Fibroblast of villous mesenchyme (primary cell): ENCODE measurements at places on chromosomes 6 and 20. TPM values are rescaled to one million over a fixed set of nuclear protein-coding genes. Genes with fewer than 3 reads are reported as not detected.

Gene CALHM5
- total RNA-seq = 4.7 and 7.7 TPM in 2 replicates

Gene COX4I2
- total RNA-seq = not detected in 2 replicates

Gene RIPOR2
- total RNA-seq = 5.2 and 15.8 TPM in 2 replicates

Gene PROCR
- 22.9 and 30.9 TPM in 2 replicates for total RNA-seq

Gene VSX1
- not detected in 2 replicates for total RNA-seq

Gene GABRR1
- total RNA-seq = not detected in 2 replicates

Gene PARD6B
- total RNA-seq = 1.6 and 6.5 TPM in 2 replicates

Gene AVP
- not detected in 2 replicates for total RNA-seq

Gene OR2J3
- total RNA-seq = under 0.01 TPM in 1 of 2 replicates, not detected in the other

Gene POLR1H
- 20.0 and 20.3 TPM in 2 replicates for total RNA-seq

Gene TBP
- total RNA-seq = 12.2 and 13.0 TPM in 2 replicates

Gene TREM2
- total RNA-seq = not detected in 2 replicates

Gene DUSP15
- total RNA-seq = 0.32 TPM in 1 of 2 replicates, not detected in the other

Gene CRISP3
- not detected in 2 replicates for total RNA-seq

Gene TNNC2
- 0.32 and 0.43 TPM in 2 replicates for total RNA-seq

Gene GNAS-AS1
- 0.43 and 0.64 TPM in 2 replicates for total RNA-seq

Gene DEK
- total RNA-seq = 113 and 117 TPM in 2 replicates

Gene TRIM31
- total RNA-seq = not detected in 2 replicates

Gene RIPPLY2
- total RNA-seq = not detected in 2 replicates

Gene TCP11
- total RNA-seq = 0.32 TPM in 1 of 2 replicates, not detected in the other

Gene SLC22A16
- total RNA-seq = not detected in 2 replicates

Gene L3MBTL1
- 7.4 and 7.8 TPM in 2 replicates for total RNA-seq

Gene LINC00237
- total RNA-seq = not detected in 2 replicates

Gene GSTA2
- not detected in 2 replicates for total RNA-seq

Gene ADGRF5
- 0.86 and 6.1 TPM in 2 replicates for total RNA-seq

Gene GSTA3
- not detected in 2 replicates for total RNA-seq

Gene CRISP2
- total RNA-seq = not detected in 2 replicates

Gene BMP5
- total RNA-seq = under 0.01 TPM in 1 of 2 replicates, not detected in the other
